ENCODE measurements at places on chromosomes 6 and 20.

GRCh38 chr6:134903448-134903847 lies 46.5 kb downstream of the ALDH8A1 start:
- no peak for DNase-seq

DNA sequence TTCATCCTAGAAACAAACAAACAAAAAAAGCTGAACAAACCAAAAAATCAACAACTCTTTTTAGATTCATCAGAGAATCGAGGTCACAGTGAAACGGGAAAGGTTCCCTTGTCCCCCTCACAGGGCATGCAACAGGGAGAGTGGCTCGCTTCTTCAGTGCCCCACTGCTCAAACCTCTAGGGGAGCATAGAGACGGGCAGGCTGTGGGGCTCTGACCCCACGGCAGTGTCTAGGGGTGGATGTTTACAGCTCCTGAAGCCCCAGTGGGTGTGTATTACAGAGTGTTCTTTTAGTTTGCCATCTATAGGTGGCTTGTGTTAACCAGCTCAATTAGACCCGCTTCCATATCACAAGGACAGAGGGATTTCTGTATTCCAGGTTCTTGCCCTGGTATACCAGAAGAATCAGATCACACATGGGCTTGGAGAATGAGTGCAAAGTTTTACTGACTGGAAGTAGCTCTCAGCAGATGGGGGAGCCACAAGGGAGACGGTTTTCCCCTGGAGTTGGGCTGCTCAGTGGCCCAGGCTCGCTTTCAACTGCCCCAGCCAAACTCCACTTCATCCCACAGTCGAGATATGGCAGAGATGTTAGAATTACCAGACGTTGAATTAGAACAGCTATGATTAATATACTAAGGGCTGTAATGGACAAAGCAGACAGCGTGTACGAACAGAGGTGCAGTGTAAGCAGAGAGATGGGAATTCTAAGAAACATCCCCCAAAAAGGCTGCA lies 192.6 kb upstream of the CST7 start:
- no peak for DNase-seq

DNA sequence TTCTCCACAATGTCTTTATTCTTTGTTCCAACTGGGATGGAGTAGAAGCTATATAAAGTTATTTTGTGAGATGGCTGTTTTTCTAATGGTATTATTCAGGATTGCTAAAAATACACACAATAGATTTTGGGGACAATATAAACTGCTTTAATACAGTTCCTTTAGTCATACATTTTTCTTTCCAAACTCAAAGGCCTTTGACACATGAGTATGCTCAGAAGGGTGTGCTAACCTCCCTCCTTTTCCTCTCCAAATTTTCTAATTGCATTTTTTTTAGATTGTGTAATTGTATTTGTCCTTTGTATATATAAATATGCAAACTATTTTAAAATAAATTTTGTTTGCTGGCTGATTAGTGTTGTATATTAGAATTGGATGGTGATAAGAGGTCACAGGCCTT lies 119.6 kb upstream of the FOXO3 start:
- DNase-seq, result no peak

DNA sequence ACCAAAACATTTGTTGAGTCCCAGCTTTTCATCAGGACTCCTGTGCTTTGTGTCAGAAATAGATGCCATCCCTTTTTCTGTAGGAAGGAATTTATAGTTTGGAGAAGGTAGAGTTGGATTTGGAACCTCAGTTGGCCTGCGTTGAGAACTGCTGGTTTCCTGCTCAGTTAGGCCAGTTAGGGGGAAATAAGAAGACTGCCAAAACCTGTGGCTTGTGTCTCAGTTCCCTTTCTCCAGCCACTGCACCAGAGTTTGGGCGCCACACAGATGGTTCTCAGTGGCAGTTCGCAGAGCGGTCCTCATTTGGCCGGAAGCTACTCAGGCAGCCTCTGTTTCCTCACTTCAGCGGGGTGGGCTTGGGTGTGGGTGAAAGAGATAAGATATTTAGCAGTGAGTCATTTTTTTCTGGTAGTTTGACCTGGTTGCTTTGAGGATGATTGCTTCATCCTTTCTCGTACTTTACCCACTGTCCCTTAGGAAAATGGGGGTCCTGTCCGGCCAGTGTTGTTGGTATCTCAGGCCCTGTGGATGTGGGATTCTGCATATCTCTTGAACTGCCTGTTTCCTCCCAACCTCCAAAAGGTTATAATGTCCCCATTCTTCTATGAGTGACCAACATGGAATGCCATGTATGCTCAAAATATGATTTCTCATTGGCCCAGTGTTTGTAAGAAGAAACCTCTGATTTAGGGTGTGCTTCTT lies 53.7 kb downstream of the JARID2 start:
- DNase-seq, result no peak

- DNase-seq, result no peak
These were observed 37.1 kb downstream of the SERPINB1 start for GRCh38 chr6:2804516-2804915.

Measured in WTC11 (cell line).